EL (cell line): ENCODE measurements at places on chromosomes 13 and 19.
A peak's percentile ranks its signal among the peaks of the same experiment; 100 is the strongest.

- DNase-seq: no peak
Measured at GRCh38 chr13:106355866-106356265, 179.6 kb downstream of the EFNB2 start.

DNA sequence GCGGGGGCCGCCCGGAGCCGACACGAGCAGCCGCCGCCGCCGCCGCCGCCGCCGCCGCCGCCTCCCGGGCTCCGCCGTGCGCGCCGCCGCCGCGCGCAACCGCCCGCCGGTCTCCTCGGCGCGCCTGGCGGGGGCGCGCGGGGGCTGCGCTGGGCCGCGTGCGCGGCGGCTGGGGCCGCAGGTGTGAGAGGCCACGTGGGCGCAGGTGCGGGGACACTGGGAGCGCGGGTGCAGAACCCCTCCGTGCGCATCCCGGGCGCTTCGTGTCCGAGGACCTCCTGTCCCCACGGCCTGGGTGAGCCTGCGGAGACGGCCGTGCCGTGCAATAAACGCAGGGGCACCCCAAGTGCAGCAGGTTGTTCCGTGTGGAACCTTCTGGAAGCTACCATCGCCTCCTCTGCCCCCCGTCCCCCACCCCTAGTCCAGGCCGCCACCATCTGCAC, at the start of gene LINGO3:
Gene LINGO3, minus strand, starts transcription at position 41 of the 443 bp plus-strand sequence. CDS start 16,378 bp downstream, outside the sequence.
- DNase-seq: no peak

- DNase-seq: no peak
Measured at GRCh38 chr19:45954156-45954555, 19.5 kb downstream of the NOVA2 start.

GRCh38 chr13:25371875-25372283, at the start of gene ATP8A2:
TSS of gene ATP8A2 (plus strand) at chr13:25371974. CDS start at chr13:25372213, 239 bp downstream.
- no peak for DNase-seq

DNA sequence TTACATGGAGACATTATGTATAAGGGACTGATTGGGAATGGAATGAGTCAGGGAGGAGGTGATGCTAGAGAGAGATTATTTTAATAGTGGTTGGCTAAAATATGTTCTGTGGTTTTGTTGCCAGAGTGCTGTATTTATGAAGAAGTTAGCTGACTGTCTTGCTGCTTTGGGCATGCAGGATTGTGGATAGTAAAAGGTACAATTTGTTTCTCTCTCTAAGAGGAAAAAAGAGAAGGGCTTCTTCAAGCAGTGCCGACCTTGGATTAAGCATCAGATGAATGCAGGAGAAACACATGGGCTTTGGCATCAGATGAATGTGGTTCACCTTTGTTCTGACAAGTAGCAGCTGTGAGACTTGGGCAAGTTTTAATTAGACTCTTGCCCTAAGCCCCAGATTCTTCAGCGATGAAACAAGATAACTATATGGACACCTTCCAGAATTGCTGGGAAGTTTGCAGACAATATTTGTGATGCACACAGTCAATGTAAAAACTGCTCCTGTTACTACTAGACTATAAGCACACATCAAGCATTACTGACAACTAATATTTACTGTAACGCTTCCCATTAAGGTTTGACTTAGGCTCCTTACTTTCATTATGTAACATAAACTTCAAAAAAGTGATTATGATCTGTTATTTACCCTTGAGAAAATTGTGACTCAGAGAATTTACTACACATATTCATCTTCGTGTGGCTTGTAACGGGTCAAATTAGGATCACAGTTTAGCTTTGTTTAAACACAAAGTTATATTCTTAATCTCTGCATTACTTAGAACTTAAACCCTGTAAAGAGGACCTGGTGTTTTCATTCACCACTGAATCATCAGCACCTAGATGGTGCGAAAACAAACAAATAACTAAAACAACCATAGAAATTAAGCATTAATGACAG, 824.0 kb downstream of the PCDH9 start:
- DNase-seq: peak; percentile 70

DNA sequence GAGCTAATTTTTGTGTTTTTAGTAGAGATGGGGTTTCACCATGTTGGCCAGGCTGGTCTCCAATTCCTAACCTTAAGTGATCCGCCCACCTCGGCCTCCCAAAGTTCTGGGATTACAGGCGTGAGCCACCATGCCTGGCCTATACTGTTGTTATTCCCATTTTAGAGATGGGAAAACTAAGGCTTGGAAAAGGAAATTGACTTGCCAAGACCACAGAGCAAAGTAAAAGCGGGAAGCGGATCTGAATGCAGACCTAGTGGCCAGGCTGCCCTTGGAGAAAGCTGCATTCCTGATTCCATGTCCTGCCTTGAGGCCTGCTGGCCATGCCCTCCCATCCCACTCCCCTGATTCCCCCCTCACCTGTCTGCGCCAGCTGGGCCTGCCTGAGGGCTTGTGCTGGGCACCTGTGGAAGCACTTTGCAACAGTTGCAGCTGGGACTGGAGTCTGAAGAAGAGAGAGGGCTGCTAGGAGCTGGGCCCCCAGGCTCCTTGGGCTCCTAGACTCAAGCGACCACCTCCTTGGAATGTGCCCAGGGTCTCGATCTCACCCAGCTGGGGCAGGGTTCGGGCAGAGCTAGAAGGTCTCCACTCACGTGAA, 5.7 kb downstream of the PALM3 start:
- no peak for DNase-seq

DNA sequence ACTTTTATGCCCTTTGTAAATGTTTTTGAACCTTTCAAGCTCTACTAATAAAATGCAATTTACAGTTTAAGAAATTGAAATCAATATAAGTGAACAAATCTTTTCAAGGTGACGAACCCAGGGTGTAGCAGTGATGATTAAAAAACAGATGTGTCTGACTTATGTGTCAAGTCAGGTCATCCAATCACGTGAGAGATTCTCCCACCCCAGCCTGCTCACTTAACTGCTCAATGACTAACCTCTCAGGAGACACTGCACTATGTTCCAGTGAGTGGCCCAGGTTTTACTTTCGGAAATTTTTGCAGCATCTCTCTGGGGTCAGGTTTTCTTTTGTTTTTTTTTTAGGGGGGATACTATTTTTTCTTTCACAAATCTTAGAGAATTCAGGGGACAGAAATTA, 60.7 kb downstream of the ZNF429 start:
- DNase-seq: no peak

GRCh38 chr19:1223018-1223855, 14.6 kb downstream of the CBARP start:
- peak; percentile 48 for DNase-seq

- DNase-seq: no peak
Measured at GRCh38 chr19:31981545-31981944, 363.9 kb upstream of the ZNF507 start.

DNA sequence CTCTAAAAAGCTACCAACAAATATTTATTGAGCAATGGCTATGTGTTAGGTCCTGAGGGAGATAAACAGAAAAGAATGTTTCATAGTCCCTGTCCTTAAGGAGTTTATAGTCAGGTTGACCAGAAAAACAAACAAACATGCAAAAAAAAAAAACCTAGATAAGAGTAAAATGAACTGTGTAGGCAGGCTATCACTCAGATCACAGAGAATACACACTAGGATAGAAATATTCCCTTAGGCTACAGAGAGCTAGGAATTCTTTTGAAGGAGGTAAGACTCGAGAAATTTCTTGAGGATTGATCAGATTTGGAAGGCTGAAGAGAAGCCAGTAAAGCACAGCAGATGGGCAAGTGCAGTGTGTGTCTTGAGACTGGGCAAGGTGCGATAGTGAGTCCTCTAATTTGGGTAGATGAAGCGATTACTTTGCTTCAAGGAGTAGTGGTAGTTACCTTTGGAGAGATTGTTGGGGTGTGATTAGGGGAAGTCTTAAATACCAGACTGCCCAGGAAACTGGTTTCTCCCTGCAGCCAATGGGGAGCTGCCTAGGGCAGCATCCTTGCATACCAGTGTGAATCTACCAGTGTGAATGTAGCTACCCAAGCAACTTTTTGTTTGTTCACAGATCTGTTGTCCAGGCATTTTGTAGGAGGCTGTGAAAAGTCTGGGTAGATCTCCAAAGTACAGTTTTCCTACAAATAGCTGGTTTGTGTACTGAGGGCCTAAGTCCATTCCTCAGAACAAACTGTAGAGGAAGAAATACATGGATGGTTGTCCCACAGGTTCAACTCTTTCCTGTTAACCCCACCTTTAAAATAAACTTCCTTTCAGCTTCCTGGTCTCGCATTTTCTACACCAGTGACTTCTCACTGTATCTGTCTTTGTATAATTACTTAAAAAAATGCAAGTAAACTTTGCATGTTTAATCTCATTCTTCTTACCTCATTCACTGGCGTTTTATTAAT, 314.1 kb downstream of the KLF5 start:
- DNase-seq: no peak

DNA sequence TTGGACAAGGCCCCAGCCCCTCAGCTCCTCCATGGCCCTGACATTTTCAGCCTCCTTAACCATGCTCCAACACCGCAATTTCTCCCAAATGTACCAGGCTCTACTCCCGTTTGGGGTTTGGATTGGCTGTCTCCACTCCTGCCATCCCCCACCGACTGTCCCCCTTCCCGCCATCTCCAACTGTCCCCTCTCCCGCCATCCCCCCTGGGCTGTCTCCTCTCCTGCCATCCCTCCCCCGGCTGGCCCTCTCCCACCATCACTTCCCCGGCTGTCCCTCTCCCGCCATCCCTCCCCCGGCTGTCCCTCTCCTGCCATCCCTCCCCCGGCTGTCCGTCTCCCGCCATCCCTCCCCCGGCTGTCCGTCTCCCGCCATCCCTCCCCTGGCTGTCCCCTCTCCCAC, 5.4 kb downstream of the BCAT2 start:
- DNase-seq: no peak

DNA sequence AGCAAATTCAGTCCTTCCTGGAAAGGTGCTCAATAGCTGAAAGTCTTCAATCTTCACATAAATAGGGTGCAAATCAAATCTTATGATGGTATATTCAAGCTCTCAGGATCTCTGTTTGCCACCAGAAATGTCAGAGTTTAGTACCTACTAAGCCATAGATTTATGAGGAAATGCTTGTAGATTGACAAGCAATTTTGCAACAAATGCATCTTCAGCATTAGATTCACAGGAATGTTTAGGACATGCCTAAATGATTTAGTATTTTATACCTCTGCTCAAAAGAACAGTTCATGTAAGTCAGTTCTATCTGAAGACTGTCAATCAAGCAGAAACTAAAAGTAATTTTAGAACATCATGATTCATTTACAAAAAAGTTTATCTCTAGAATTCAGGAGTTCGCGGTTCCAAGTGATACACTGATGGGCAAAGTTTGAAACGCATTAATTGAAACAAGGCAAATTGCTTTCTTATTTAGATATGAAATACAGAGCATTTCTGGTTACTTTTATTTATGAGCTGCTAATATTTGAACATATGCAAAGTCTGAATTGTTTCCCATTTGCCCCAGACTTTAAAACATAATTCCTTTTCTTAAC, 65.7 kb downstream of the DACH1 start:
- no peak for DNase-seq

DNA sequence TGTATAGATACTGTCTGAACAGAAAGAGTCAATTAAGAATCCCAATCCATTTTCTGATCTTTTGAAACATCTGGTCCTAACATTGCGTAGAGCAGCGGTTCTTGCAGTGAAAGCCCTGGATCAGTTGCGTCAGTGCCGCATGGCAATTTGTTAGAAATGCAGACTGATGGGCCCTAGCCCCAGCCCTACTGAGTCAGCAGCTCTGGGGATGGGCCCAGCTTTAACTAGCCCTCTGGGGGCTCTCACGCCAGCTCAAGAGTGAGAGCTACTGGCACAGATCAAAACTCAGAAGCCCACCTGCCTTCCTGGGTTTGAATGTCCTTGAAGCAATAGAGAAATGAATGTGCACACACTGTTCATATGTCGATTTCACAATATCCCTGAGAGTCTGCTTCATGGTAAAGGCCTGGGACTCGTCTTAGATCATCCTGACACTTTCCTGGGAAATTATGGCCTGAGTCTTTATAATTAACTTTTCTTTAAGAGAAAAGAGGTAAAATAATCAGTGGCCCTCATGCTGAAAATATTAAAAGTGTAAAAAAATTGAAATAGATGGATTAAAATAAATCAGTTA, 206.8 kb upstream of the TMTC4 start:
- DNase-seq: no peak

- no peak for DNase-seq
Measured at GRCh38 chr13:96104516-96104915, 14.6 kb downstream of the HS6ST3 start.

- no peak for DNase-seq
Measured at GRCh38 chr13:59461411-59461810, 702.3 kb downstream of the DIAPH3 start.

DNA sequence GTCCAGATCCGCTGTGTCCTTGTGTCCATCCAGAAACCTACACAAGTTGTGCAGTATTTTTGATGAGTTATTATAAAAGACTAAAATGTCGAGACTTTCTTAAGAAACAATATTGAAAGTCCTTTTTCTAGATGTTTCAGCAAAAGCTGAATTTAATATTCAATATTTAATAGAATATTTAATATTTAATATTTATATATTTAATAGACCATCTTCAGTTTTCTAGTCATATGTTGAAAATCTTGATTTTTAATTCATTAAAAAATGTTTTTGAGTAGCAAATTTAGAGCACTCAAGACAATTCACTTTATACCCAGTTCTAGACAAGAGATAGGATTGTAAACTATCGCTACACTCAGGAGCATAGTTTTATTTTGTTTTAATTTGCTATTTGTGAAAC, 447.8 kb downstream of the SLITRK5 start:
- DNase-seq: no peak

GRCh38 chr13:45695198-45695730, 6.9 kb upstream of the CBY2 start:
- no peak for DNase-seq

GRCh38 chr13:73714522-73714921, 419.7 kb downstream of the KLF12 start:
- DNase-seq: no peak

- no peak for DNase-seq
Measured at GRCh38 chr19:38841787-38842438, 7.9 kb downstream of the HNRNPL start.

GRCh38 chr13:59363313-59363712, 800.4 kb downstream of the DIAPH3 start:
- DNase-seq: no peak

DNA sequence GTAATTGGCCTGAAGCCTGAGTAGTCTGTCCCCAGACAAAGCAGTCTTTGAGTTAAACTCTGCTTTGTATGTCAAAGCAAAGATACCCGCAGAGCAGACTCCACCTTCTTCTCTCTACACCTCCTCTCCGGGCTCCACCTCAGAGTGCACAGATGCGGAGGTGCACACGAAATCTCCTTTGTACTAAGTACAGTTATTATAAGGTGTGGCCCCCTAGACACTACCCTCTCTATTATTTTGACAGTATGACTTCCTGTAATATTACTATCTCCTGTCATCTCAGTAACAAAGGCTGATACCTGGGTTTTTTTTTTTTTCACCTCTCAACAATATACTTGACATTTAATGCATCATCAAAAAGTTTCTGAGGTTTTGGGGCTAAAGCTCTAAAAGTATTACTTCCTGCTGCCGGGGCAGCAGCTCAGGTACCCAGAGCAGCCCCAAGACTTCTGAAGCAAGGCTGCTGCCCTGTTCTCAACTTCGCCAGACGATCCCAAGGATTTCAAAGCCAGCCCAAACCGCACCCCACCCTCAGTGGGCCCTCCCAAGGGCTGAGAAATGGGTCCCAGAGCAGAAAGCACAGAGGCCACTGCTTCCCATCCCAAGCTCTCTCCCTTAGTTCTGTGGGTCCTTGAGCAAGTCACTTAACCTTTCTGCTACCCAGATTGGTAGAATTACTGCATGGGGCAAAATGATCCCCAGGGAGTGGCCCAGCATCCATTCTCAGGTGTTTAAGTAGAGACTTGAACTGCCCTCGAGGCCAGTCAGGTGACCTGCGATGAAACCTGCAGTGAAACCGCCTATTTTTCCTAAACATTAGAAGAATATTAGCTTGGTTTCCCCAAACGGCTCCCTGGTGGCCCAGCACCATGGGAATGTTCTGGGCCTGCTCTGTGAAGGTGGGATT, 180.6 kb downstream of the FOXO1 start:
- DNase-seq: no peak

- DNase-seq: peak; percentile 43
Measured at GRCh38 chr13:49635599-49636433, 7.5 kb downstream of the ARL11 start.
